ENCODE measurements at places on chromosomes 11 and 22.
A peak's percentile ranks its signal among the peaks of the same experiment; 100 is the strongest.

DNA sequence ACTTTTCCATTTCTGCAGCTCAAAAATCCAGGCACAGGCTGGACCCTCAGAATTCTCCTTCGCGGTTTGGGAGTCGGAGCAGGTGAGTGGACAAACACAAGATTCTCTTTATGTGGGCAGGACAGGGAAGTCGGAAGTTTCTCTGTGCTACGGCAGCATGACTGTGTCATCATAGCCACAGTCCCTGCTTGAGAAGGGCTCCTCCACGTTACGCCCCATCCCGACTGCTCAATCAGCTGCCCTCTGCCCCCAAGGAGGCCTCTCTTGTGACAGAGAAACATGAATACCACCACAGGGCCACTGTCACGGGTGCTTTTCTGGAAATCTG lies 89.0 kb upstream of the SHISAL1 start:
- DNase-seq, result no peak

DNA sequence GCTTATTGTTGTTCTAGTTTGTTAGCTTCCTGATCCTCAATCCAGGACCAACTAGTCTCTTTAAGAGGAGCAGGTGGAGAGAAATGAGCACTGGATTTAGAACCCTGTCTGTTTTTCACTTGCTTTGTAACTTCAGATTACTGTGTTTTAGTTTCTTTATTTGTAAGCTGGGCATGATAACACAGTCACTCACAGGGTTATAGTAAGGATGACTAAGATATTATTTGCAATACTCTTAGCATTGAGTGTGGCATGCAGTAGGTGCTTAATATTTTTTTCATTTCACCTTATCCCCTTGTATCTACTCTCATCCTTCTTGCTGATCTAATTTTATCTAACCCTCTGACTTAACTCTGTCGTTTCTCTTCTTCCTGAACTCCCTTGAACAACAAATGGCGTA lies 33.8 kb downstream of the DNHD1 start:
- no peak for DNase-seq

- DNase-seq, result no peak
Observed at GRCh38 chr11:98835335-98835734, 185.4 kb upstream of the CNTN5 start.

DNA sequence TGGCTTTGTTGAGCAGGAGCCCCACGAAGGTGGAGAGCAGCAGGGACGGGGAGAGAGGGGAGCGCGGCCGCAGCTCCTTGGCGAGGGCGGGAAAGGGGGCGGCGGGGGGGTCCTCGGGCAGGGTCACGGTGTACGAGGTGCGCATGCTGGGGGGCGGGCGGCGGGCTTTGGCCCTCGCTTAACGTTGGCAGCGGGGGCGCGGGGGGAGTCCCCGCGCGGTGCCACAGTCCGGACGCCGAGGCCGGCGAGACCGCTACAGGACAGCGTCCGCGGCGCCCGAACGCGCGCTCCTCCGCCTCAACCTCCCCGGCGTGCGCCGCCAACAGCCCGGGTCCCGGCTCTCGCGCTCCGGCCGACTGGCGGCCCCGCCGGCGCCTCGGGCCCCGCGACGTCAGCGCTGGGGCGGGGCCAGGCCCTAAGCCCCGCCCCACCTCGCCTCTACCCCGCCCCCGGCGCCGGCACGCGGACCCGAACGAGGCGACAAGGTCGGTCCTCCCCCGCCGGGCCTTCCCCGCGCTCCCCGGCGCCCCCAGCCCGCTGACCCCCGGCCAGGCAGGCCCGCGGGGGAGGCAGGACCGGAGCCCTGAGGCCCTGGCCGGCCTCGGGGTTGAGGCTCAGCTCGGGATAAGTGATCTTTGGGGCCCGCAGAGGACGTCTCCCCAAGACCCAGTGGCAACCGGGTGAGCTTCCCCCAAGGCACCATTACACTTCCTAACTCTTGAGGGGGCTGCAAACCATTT lies 17.5 kb downstream of the USP2 start:
- peak; percentile 68 for DNase-seq

DNA sequence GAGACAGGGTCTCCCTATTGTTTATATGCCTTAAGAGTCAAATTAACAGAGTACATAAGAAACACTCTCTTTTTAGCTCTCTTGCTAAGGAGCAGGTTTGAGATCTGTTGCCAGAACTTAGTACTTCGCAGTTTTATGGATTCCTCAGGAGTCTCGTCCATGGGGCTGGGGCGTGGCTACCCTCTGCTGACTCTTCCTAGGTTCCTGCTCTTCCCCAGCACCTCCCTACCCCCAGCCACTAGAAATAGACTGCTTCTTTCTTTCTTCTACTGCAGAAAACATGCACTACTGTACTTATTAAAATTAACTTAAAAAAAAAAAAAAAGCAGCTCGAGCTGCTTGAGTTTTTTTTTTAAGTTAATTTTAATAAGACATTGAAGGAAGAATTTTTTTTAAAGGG lies 8.0 kb downstream of the FAM118B start:
- DNase-seq, result no peak

- DNase-seq, result no peak
Observed at GRCh38 chr11:45155058-45155551, 8.7 kb downstream of the PRDM11 start.

GRCh38 chr22:24141586-24141985 lies 39.7 kb upstream of the SUSD2 start:
- no peak for DNase-seq

DNA sequence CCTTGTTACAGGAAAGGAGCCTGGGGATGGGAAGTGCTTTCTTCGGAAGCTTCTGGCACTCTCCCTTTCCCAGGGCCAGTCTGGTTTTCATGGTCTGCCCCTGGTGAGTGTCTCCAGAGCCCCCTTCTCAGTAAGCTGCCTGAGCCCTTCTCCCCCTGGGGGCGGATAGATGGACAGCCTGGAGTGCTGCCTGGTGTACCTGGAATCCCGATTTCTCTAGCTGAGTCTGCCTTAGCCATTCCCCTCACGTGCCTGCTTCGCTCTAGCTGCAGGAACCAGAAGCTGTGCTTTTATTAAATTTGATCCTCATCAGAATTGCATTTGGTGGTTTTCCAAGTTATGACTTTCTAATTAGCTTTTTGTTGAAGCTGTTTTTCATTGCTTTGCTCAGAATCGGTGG lies 152.9 kb upstream of the NAV2 start:
- no peak for DNase-seq

DNA sequence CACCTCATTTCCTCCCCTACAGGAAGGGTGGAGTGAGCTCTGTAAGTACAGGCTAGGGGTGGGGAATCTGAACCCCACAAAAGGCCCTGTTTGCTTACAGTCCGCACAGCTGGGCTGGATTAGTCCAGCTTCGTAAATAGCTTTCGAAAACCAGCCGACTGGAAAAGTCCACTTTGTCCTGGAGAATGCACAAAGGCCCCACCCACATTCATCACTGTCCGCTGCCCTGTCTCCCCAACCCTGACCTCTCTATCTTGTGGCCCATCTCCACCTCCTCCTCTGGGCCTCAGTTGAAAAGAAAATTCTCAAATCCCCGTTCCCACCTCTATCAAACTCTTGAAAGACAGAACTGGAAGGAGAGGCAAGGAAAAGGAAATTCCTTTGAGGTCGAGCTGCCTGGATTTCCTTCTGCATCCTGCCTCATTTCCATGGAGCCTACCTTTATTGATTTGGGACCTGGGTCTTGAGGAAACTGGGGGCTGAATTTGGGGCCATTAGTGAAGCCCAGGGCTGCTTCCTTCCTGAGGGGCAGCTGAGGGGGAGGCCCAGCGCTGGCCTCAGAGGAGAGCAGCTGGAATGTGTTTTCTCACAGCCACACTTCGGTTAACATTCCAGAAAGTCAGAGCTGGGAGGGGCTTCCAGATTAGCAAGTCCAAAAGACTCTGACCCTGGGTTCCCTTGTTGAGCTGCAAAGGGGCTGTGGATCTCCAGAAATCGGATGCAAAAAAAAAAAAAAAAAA lies 147.6 kb downstream of the FBXO7 start:
- no peak for DNase-seq

Data from A673 (cell line).